ENCODE measurements at places on chromosomes 13 and 19. TPM values are rescaled to one million over a fixed set of nuclear protein-coding genes. Genes with fewer than 3 reads are reported as not detected.

SHC2 gene
- total RNA-seq, result not detected

GRCh38 chr19:49771674-49772139 is 4.9 kb downstream of the AP2A1 start:
- DNase-seq, result no peak

RNF17 gene
- not detected for total RNA-seq

GRCh38 chr13:69264362-69265334 is 843.0 kb upstream of the ATXN8OS start:
- no peak for DNase-seq

- DNase-seq, result no peak
Observed at GRCh38 chr13:20669162-20669561, 34.3 kb upstream of the IL17D start.

DNA sequence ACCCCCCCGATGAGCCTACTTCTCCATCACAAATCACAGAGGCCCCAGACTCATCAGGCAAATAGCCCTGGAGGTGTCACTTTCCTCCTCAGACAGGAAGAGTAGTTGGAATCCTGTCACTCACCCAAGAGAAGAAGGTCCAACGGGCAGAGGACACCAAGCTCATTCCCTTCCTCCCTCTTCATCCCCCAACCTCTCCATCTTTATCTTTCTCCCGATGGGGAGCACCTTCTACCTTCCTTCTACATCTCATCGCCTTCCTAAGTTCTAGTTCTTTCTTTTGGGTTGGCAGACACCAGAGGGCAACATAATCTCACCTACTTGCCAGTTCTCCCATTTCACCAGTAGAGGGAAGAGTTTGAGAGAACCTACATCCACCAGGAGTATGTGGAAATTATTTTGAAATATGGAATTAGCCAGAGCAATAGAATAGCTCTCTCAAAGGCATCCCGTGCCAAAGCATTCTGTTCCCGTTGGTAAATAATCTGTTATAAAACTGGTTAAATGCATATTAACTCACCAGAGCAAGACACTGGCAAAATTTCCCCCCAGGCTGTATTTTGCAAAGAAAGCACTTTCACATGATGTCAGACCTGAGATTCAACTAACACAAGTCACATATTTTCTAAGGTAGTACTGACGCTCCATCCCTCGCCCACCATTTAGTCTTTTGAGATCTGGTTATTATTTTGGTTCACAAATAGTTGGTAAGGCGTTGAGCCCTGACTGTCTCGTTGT is 55.0 kb downstream of the ZIC5 start:
- no peak for DNase-seq

TEKTIP1 gene
- 1.8 TPM for total RNA-seq

MYH14 gene
- total RNA-seq, result not detected

FGF14 gene
- total RNA-seq, result not detected

Measured in activated CD4-positive, alpha-beta memory T cell treated with anti-CD3 and anti-CD28 coated beads for 36 hours (primary cell).